ENCODE measurements at places on chromosomes 16 and 17. TPM values are rescaled to one million over a fixed set of nuclear protein-coding genes. Genes with fewer than 3 reads are reported as not detected.

The TMEM238L gene
- total RNA-seq, result not detected

The QPRT gene
- total RNA-seq, result 15.0 TPM

GRCh38 chr16:69611103-69611640 lies 45.4 kb downstream of the NFAT5 start:
- peaks cover 26% of the 10 kb centered on the region for H3K4me1 ChIP-seq
- H3K36me3 ChIP-seq, result no peaks in the 10 kb centered on the region
- H3K4me3 ChIP-seq, result no peak overlapping the region
- no peak overlapping the region for H3K27ac ChIP-seq
- H3K27me3 ChIP-seq, result no peaks in the 10 kb centered on the region

DNA sequence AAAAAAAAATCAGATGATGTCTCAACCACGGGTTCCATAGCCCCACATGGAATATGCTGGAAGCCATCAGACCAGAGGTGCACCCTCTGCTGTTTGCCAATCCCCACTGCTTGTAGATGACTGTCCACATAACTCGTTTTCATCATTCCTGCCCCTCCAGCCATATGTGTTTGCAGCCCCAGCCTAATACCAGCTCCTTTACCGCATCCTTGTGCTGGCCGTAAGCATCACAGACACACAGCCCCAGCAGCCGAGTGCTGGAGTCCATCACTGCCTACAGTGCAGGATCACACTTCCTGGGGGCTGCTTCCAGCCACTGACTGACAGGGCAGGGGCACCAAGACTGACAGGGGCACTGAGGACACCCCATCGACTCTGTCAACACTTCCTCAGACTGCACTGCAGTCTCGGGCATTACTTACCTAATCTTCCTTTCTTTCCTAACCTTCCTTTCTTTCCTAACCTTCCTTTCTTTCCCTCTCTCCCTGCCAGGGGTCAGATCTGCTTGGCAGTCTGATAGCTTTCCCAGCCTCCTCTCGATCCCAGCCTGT lies 5.0 kb downstream of the RCVRN start:
- DNase-seq, result peak; percentile 54
- H3K27me3 ChIP-seq, result no peaks in the 10 kb centered on the region
- peaks cover 12% of the 10 kb centered on the region for H3K4me1 ChIP-seq
- H3K27ac ChIP-seq, result no peak overlapping the region
- no peak overlapping the region for H3K4me3 ChIP-seq

The GCGR gene
- total RNA-seq, result not detected

DNA sequence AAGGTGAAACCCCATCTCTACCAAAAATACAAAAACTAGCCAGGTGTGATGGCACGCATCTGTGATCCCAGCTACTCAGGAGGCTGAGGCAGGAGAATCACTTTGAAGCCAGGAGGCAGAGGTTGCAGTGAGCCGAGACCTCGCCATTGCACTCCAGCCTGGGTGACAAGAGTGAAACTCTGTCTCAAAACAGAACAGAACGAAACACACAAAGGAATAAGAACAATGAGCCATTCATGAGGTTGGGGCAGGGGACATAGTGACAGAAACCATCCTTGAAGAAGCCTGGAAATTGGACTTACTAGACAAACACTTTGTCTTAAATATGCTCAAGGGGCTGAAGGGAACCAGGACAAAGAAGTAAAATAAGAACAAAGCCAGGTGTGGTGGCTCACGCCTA lies 39.4 kb downstream of the WDR45B start:
- no peaks in the 10 kb centered on the region for H3K27me3 ChIP-seq
- H3K4me3 ChIP-seq, result no peak overlapping the region
- peaks cover 85% of the 10 kb centered on the region for H3K36me3 ChIP-seq
- no peak overlapping the region for H3K27ac ChIP-seq
- DNase-seq, result no peak
- peaks cover 30% of the 10 kb centered on the region for H3K4me1 ChIP-seq

The PTX4 gene
- total RNA-seq, result 0.23 TPM

GRCh38 chr17:70808596-70808995 lies 639.3 kb downstream of the KCNJ2 start:
- no peaks in the 10 kb centered on the region for H3K27me3 ChIP-seq
- no peaks in the 10 kb centered on the region for H3K4me1 ChIP-seq
- H3K4me3 ChIP-seq, result no peak overlapping the region
- no peaks in the 10 kb centered on the region for H3K36me3 ChIP-seq
- H3K27ac ChIP-seq, result no peak overlapping the region

DNA sequence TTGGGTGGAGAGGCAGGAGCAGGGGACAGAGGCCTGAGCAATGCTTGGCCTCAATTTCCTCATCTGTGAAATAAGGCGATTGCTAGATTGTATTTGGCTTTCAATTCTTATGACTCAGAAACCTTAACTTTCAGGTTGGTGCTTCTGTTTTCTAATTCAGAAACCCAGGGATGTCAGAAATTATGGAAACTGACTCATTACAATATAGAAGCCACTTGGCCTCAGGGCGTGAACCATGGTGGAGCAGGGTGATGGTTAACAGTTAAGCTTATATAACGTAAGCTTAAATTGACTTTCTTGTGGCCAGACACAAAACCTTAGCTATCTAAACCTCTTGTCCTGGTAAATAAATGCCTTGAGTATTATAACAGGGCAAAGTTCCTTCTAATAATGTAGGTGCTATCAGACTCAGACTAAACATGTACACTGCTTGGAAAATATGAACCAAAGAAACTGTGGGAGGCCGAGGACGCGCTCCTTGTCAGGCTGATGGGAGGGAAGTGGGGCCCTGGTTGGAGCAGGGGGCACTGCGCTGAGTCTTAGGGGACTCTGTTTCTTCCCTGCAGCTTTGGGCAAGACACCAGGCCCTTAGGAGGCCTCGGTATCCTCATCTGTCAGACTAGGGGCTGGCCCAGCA lies 17.1 kb upstream of the SREBF1 start:
- no peak overlapping the region for H3K27ac ChIP-seq
- DNase-seq, result no peak
- peaks cover 27% of the 10 kb centered on the region for H3K4me1 ChIP-seq
- no peaks in the 10 kb centered on the region for H3K36me3 ChIP-seq
- H3K27me3 ChIP-seq, result no peaks in the 10 kb centered on the region

The KRTAP4-9 gene
- total RNA-seq, result not detected

The BCL6B gene
- 33.1 TPM for total RNA-seq

DNA sequence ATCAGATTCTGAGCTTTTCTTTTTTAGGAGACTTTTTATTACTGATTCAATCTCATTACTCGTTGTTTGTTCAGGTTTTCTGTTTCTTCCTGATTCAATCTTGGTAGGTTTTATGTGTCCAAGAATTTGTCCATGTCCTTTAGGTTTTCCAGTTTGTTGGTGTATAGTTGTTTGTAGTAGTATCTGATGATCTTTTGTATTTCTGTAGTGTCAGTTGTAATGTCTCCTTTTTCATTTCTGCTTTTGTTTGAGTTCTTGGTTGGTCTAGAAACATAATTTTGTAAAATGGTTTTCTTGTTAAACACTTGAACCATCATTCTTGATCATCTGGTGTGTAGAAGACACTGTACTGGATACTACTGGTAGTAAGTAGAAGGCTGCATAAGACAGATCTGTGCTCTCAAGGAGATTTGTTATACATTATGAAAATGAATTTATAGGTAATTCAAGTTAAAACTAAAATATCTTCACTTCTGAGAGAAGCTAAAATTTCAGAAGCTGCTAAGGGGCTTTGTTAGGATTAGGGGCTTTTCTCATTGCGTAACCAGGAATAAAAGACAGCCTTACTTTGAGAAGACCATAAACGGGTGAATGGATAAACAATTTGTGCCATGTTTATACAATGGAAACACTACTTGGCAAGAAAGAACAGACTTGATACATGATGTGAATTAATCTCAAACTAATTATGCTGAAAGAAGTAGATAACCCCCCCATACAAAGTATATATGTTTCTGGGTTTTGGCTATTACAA lies 44.0 kb downstream of the NSRP1 start:
- no peak overlapping the region for H3K4me3 ChIP-seq
- DNase-seq, result no peak
- peaks cover 32% of the 10 kb centered on the region for H3K4me1 ChIP-seq
- H3K27ac ChIP-seq, result no peak overlapping the region

GRCh38 chr16:4244254-4245076 lies 2.6 kb upstream of the SRL start:
- H3K27ac ChIP-seq, result no peak overlapping the region
- H3K36me3 ChIP-seq, result no peaks in the 10 kb centered on the region
- H3K4me3 ChIP-seq, result no peak overlapping the region
- H3K4me1 ChIP-seq, result peaks cover 26% of the 10 kb centered on the region

The TBC1D3I gene
- not detected for total RNA-seq

DNA sequence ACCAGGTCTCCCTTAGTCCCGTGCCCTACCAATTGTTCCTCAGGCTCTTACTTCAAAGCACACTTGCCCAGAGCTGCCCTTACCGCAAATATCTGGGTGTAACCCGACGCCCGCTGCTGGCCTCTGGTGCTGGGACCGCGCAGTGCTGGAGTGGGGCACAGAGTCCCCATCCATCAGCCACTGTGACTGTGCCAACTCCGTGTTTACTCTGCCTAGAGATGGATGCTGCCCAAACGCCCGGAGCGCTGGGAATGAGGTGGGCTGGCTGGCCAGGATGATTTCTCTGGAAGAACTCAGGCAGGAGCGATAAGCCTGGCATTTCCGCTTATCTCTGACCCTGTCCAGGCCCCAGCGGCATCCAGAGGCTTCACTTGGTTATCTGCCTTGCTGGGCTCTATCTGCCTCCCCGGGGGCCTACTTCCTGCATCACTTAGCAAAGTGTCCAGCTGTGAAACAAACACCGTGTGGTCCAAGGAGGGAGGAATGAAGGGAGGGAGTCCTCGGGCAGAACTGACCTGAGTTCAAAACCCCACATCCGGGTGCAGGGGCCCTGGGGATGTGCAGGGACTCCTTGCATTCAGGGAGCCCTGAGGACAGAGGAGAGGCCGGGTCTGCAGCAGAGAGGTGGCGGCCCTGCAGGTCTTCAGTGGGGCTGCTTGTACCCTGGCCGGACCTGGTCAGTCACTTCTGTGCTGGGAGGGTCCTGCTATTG lies 9.4 kb upstream of the MYLK3 start:
- DNase-seq, result peak; percentile 69
- H3K27me3 ChIP-seq, result no peaks in the 10 kb centered on the region
- H3K4me1 ChIP-seq, result no peaks in the 10 kb centered on the region
- no peak overlapping the region for H3K4me3 ChIP-seq

GRCh38 chr16:55901566-55902217 lies 26.5 kb upstream of the CES5A start:
- H3K27me3 ChIP-seq, result no peaks in the 10 kb centered on the region
- no peak overlapping the region for H3K4me3 ChIP-seq
- DNase-seq, result no peak
- no peaks in the 10 kb centered on the region for H3K4me1 ChIP-seq
- H3K36me3 ChIP-seq, result no peaks in the 10 kb centered on the region

The CYBC1 gene
- total RNA-seq, result 287 TPM

The GUCY2D gene
- not detected for total RNA-seq

Data from spleen (tissue), 13 donors.